ENCODE measurements at places on chromosomes 2 and 18. TPM values are rescaled to one million over a fixed set of nuclear protein-coding genes. Genes with fewer than 3 reads are reported as not detected.
A peak's percentile ranks its signal among the peaks of the same experiment; 100 is the strongest.

BCL11A gene
- 1.0 TPM for total RNA-seq

SLC16A14 gene
- total RNA-seq: 10.8 TPM

RESP18 gene
- not detected for total RNA-seq

SUPT7L gene
- 35.7 TPM for total RNA-seq

FHL2 gene
- 17.8 TPM for total RNA-seq

DNER gene
- 0.97 TPM for total RNA-seq

DNA sequence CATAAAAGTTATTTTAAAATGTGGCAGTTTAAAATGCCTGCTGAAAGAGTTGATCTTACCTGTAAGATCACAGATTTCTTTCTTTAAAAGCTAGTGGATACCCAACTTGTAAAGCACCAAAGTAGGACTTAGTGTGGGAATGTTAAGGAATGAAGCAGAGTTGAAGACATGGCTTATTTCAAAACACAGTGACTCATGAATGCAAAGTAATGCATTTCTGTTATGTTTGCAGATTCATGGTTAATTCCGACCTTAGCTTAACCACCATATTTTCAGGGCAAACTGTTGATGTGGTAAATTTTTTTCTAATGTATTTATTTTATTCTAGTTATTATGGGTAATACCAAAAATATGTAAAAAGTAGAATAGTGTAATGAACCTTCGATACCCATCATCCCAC, 206.8 kb upstream of the FOSL2 start:
- H3K27me3 ChIP-seq: no peaks in the 10 kb centered on the region
- H3K4me1 ChIP-seq: no peaks in the 10 kb centered on the region
- H3K27ac ChIP-seq: no peak overlapping the region
- no peaks in the 10 kb centered on the region for H3K36me3 ChIP-seq
- H3K4me3 ChIP-seq: no peak overlapping the region
- DNase-seq: no peak

DNA sequence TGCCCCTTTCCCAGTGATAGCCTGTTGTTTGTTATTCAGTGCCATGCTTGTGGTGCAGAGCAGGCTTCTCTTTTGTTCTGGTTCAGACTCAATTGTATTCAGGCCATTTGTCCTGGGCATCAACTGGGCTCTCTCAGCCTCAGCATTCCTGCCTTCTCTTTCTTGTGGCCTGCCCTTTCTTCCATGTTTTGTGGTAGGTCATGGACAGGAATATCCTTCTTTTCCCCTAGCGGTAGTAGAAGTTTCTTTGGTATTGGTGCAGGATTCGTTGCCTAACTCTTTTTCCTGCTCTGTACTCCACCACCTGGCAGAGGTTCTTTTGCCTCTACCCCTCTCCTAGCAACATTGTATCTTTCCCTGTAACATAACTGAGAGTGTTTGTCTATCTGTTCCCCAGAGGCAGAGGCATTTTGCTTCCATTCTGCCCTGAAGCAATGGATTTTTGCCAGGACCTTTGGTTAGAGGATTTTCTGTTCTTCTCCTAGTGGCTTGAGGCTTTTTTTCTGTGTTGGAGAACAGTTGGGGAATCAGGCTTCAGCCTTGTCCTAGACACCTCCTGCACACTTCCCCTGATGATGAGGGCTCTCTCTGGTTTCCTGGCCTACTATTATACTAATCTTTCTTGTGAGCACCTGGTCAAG, 68.5 kb downstream of the NCOA1 start:
- H3K36me3 ChIP-seq: no peaks in the 10 kb centered on the region
- H3K4me1 ChIP-seq: peaks cover 16% of the 10 kb centered on the region
- DNase-seq: peak; percentile 40
- no peaks in the 10 kb centered on the region for H3K27me3 ChIP-seq
- H3K4me3 ChIP-seq: no peak overlapping the region

- H3K27ac ChIP-seq: no peak overlapping the region
- H3K27me3 ChIP-seq: no peaks in the 10 kb centered on the region
- no peaks in the 10 kb centered on the region for H3K36me3 ChIP-seq
- DNase-seq: no peak
- H3K4me3 ChIP-seq: no peak overlapping the region
Observed at GRCh38 chr2:147800316-147800715, 44.5 kb upstream of the ACVR2A start.

DNA sequence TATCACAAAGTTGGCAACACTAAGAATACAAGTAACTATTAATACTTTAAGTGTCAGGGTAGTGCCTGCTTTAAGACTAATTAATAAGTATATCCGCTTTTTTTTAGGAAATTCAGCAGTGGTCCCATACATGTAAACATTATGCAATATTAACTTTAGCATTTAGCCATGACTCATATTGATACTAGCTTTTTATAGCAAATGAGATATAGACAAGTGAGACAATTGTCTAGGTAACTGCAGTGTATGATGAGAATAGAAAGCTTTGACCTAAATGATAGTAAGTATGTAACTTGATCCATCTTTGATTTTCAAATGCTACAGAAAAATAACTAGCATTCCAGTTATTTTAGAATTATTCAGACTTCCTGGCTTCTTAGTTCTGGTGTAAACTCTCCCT, 27.4 kb upstream of the VRK2 start:
- no peaks in the 10 kb centered on the region for H3K27me3 ChIP-seq
- H3K36me3 ChIP-seq: no peaks in the 10 kb centered on the region
- DNase-seq: no peak
- H3K4me3 ChIP-seq: no peak overlapping the region

DNA sequence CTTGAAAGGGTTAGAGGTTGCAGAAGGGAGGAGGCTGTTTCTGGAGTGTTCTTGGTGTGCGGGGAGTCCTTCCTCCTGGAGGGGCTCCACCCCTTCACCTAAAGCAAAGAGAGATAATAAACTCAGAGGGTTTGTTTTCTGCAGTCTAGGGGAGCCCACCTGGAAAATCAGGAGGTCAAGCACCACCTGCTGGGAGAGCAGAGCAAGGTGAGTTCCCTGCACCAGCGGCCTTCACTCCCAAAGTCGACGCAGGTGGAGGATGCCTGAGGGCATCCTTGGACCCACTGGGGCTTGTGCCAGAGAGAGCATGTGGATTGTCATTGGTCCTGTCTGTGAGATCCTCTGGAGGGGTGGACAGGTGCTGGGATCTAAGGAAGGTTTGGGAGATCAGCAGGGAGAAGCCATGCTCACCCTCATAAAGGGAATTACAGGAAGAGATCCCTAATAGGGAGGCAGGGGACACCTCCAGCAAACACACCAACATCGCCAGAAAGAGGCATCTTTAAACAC, 116.7 kb downstream of the KCNF1 start:
- H3K4me3 ChIP-seq: no peak overlapping the region
- H3K36me3 ChIP-seq: no peaks in the 10 kb centered on the region
- no peak for DNase-seq
- no peaks in the 10 kb centered on the region for H3K27me3 ChIP-seq

- H3K4me1 ChIP-seq: peaks cover 29% of the 10 kb centered on the region
- no peak overlapping the region for H3K4me3 ChIP-seq
- no peak overlapping the region for H3K27ac ChIP-seq
- no peaks in the 10 kb centered on the region for H3K36me3 ChIP-seq
- no peaks in the 10 kb centered on the region for H3K27me3 ChIP-seq
Observed at GRCh38 chr18:3350566-3351527, 88.9 kb downstream of the MYL12B start.

DNA sequence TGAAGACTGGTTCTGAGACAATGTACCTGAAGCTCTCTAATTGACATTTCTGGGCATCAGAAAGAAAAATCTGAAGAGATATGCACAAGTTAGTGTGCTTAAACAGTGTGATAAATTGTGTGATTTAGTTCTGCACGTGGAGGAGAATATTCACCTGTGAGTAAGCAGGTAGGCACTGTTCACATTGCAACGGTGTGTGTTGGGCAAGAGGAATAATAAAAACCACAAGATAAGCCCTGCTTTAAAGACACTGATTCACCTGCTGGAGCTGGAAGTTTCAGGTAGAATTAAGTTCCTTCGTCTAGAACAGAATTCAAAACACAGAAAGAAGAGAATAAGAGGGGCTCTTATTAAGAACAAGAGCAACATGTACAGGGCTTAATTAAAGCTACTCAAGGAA, 864.3 kb upstream of the SOX11 start:
- H3K4me3 ChIP-seq: no peak overlapping the region
- H3K27ac ChIP-seq: no peak overlapping the region
- no peaks in the 10 kb centered on the region for H3K36me3 ChIP-seq
- no peaks in the 10 kb centered on the region for H3K27me3 ChIP-seq

GRCh38 chr2:191222507-191222906, 22.7 kb upstream of the MYO1B start:
- DNase-seq: no peak
- H3K4me1 ChIP-seq: no peaks in the 10 kb centered on the region
- no peak overlapping the region for H3K4me3 ChIP-seq
- H3K27ac ChIP-seq: no peak overlapping the region
- no peaks in the 10 kb centered on the region for H3K27me3 ChIP-seq
- H3K36me3 ChIP-seq: no peaks in the 10 kb centered on the region

- DNase-seq: no peak
- no peaks in the 10 kb centered on the region for H3K36me3 ChIP-seq
- H3K27me3 ChIP-seq: no peaks in the 10 kb centered on the region
Observed at GRCh38 chr2:150169237-150169629, 318.2 kb downstream of the RND3 start.

DNA sequence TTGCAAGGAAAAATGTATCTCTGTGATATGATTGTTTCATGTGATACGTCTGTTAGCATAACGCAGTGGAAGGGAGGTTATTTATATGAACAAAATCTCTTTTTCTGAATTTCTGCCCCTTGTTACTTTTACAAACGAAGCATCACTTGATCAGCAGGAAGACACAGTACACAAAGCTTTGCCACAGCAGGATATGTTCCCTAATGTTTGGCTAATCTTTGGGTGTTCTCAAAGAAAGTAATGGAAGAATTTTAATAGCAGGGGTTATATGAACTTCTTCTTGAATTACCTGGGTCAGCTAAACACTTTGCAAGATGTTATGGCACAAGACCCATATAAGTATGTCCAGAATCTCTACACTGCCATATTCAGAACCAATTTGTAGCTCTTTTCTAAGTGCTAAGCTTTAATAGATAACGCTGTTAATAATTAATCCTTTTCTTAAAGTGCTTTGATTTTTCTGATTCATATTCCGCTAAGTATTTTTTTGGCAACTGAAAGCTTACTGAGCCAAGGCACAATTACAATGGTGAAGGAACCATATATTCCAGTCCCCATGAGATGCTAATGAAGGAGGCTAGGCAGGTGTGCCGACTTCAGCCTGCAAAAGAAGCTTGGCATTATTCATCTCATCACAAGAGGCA, 33.2 kb upstream of the TRIB2 start:
- no peak for DNase-seq
- H3K4me3 ChIP-seq: no peak overlapping the region
- no peak overlapping the region for H3K27ac ChIP-seq
- H3K36me3 ChIP-seq: no peaks in the 10 kb centered on the region
- no peaks in the 10 kb centered on the region for H3K27me3 ChIP-seq

DNA sequence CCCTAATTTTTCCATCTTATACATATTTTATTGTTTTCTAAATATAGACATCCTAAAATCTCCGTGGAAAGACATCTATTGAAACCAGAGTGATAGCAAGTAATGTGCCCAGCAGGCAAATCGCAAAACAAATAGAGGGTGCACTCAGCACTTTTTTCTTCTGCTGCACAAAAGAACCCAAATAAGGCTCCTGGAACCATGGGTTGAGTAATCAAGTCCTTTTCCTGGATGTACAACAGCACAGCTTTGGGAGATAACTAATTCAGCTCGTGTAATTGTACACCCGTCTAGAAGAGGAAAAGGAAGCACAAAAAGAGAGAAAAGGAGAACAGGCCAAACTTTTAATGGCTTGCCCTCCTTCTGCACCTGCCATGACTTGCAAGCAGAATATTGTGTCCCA, 126.9 kb upstream of the TLK1 start:
- H3K4me1 ChIP-seq: peaks cover 29% of the 10 kb centered on the region
- H3K4me3 ChIP-seq: no peak overlapping the region
- H3K36me3 ChIP-seq: no peaks in the 10 kb centered on the region
- H3K27ac ChIP-seq: no peak overlapping the region

DNA sequence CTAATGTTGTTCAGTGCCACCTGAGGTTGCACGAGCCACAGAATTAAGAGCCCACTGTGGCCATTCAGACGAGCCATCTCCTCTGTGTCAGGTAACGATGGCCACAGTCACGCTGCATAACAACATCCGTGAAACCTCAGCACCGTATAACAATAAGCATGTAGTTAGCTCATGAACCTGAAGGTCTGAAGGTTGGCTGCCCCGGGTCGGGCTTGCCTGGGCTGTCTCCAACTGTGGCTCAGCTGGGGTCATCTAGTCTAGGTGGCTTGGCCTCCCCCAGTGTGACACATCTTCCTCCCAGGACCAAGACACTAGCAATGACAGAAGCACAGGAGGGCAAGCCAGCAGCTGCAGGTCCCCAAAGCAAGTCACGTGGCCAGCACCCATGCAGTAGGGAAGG, 258.0 kb downstream of the GLI2 start:
- no peaks in the 10 kb centered on the region for H3K36me3 ChIP-seq
- H3K27ac ChIP-seq: no peak overlapping the region
- H3K4me3 ChIP-seq: no peak overlapping the region

DNA sequence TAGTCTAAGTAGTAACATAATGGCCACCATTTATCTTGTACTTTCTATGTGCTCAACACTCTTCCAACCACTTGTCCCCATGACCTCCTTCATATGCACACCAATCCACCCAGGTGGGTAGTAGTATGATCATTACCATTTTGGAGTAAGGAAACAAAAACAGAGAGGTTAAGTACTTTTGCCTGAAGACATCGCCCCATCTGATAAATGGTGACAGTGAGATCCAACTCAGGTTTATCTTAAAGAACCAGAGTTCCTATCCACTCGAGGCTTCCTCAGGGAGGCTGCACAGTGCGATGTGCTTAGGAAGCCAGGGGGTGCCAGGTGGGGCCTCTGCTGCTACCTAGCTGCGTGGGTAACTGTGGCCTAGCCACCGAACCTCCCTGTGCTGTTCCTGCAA, 14.1 kb downstream of the NFE2L2 start:
- no peak overlapping the region for H3K4me3 ChIP-seq
- no peaks in the 10 kb centered on the region for H3K27me3 ChIP-seq
- no peak for DNase-seq
- H3K4me1 ChIP-seq: peaks cover 13% of the 10 kb centered on the region

DNA sequence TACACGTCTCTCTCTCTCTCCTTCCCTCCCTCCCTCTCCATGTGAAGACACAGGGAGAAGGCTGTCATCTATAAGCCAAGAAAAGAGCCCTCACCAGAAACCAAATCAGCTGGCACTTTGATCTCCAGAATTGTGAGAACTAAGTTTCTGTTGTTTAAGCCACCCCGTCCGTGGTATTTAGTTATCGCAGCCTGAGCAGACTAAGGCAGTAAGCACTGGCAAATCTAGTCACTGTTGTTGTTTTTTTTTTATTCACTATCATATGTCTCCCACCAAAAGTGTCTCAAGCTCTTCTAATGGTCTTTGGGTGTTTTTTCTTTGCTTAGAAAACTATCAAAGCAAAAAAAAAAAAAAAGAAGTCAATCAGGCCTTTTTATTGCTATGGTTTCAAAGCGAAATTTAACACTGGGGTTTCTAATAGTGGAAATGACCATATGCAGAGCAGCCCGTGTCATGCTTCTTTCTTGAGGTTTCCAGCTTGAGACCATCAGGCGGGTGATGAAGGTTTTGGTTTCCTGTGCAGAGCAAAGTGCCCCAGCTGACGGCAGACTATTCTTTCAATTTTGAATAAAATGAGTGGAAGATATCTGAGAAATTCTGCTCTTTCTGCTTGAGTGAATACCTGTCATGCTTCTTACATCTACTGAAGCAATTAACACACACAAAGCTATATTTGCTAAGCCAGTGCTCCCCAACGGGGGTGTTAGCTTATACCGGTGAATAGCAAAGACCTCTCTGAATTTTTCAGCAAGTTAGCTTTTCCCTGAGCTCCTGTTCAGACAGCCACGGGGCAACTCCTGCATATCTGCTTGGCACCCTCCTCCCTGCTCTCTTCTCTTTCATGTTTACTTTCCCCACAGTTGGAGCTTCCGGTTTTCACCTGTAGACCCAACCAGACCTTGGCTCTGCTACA, 394.1 kb upstream of the ATP5MC3 start:
- no peaks in the 10 kb centered on the region for H3K36me3 ChIP-seq
- H3K27ac ChIP-seq: no peak overlapping the region
- no peaks in the 10 kb centered on the region for H3K27me3 ChIP-seq
- DNase-seq: peak; percentile 20
- no peak overlapping the region for H3K4me3 ChIP-seq

Measured in neural progenitor cell (in vitro differentiated cells).